ENCODE measurements at places on chromosomes 5 and 9.

- DNase-seq, result no peak
Measured at GRCh38 chr9:108801949-108802348, 53.8 kb downstream of the ACTL7B start.

DNA sequence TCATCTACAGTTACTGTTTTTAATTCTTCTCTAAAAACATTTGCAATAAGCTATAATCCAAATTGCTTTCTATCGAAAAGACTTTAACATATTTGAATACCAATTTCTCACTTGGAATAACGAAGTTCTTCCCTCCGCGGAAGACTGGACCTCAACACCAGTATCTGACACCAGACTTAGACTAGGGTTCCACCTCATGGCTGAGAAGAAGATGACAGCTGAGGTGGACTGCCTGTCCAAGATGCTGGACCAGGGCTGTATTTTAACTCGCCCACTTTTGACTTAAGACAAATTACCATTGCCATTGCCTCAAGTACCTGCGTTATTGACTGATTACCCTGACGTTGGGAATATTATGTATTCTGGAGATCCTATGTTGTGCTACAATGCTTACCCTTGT is 34.1 kb downstream of the ZMAT2 start:
- DNase-seq, result no peak

- no peak for DNase-seq
Measured at GRCh38 chr5:172843825-172844576, 9.9 kb downstream of the ERGIC1 start.

DNA sequence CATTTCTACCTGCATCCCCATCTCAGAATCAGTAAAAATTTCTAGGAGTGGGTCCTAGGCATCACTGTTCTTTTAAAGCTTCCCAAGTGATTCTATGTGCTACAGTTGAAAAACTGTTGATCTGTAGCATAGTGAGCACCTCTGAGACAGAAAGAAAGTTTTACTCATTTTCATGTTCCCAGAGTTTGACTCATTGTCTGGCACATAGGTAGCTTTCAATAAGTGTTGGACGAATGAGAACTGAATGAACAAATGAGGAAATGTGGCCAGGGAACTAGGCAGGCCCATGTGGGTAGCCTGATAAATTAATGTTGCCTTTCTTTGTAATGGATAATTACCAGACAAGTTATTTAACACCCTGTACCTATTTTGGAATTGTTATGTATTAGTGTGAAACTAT is 33.8 kb downstream of the RNF180 start:
- no peak for DNase-seq

DNA sequence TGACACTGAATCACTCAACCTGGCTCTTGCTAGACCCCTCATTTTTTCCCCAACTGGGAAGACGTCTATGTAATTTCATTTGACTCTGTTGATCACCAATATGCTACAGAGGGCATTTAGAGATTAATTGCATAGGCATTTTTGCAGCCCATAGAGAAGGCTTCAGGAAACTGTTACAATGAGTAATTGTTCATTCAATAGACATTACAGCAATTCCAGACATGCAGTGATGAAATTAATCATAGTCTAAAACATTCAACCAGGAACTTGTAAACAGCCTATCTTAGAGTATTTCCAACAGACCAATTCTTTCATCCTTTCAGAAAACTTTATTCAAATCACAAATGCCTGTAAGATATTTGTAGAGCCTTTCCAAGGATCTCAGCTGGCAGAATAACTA is 122.3 kb downstream of the MARCHF11 start:
- no peak for DNase-seq

DNA sequence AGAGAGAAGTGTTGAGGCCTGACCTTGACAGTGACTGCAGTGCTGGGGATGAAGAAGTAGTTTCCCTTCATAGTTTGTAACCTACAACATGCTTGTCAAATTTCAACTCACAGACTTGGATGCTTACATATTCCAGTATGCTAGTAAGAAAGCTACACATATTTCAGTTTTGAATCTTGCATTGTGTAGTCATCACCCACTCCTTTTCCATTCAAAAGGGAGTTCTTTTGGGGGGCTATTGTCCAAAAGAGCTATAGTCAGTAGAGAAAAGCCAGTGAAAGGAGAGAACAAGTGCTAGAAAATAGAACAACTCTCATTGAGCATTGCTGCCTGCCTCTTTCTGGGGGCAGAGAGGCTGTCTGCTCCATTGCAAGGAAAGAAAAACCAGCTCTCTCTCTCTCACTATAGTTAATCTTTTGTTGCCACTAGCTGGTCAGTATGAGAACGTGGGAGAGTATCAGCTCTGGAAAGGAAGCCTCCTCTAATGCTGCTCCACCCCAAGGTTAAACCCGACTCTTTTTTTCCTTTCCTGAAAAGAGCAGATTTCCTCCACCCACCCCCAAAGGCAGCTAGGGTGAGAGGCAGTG is 7.3 kb downstream of the ASTN2 start:
- DNase-seq, result no peak

All from activated CD4-positive, alpha-beta T cell treated with anti-CD3 and anti-CD28 coated beads, Interleukin-2, amount 50 U/mL, for 24 hours (primary cell).